Neural progenitor cell (in vitro differentiated cells): ENCODE measurements at places on chromosomes 12 and 14.
A peak's percentile ranks its signal among the peaks of the same experiment; 100 is the strongest.

DNA sequence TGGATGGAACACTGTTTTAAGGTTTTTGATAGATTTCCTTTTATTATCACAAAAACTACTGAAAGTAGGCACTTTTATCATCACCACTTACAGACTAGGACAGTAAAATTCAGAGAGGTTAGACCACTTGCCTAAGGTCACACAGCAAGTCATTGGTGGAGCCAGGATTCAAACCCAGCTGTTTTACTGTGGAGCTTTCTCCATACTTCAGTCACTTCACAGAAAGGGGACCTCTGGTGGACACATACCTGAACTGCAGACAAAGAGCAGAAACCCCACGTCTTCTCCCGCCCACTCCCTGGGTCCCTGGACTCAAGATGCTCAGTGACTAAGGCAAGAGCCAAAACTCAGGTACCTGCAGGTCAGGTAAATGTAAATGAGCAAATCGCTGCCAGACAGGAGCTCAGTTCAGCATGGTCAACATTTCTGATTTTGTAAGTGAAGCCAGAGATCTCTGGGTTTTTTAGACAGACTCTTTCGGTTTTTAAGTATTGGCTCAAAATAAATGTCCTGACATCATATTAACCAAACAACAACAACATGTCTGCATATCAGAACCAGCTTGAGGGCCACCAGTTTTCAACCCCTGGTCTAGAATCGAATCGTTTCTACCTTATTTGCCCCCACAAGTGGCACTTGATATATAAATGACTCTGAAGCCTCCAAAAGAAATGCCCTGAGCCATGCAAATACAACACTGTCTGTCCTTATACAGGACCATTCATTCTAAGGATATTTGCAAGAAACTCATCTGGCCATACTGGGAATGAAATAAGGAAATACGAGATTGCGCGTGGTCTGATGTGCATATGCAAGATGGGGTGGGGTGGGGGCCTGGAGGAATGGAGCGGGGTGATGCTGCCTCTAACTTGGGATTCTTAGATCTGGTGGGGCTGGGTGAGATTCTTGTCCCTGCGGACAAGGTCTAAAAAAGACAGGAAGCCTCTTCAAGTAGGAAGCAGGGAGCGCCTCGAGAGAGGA lies 110.9 kb downstream of the KSR2 start:
- DNase-seq = peak; percentile 67

DNA sequence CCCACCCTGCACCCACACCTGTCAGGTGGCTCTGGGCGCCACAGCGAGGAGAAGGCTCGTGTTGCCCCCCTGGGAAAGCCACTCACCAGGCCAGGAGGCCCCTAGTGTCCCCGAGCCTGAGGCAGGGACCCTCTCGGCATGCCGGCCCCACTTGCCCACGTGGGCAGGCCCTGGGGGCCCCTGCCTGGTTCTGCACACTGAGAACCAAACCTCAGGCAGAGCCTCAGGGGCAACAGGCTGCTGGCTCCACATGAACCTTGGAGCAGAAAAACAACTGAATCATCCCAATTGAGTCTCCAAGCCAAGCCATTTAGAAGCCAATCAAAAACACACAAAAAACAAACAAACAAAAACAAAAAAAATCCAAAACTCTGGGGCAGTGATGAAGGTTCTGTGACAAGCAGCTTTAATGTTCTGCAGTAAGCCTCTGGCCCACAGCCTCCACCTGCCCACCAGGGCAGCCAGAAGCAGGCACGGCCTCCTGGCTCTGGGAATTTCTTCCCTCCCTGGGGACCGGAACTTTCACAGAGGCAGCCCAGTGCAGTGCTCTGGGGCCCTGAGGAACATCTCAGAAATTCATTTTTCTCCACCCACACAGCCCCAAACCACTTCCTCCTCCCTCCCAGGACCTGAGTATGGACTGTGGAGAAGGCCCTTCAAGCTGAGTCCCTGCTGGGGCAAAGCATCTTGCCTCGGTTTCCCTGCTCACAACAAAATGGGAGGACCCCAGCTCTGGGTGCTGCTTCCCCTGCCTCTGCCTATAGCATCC lies 90.2 kb downstream of the CHGA start:
- DNase-seq = no peak

- no peak for DNase-seq
Measured at GRCh38 chr14:95557291-95557690, 22.4 kb downstream of the GLRX5 start.

- no peak for DNase-seq
Measured at GRCh38 chr12:51128919-51129318, 44.0 kb downstream of the TFCP2 start.

GRCh38 chr14:77375973-77376770 lies 722 bp downstream of the TMED8 start:
- DNase-seq = peak; percentile 43
